Amniotic stem cell (primary cell): ENCODE measurements at places on chromosomes 16 and 17.
A peak's percentile ranks its signal among the peaks of the same experiment; 100 is the strongest.

GRCh38 chr16:29775742-29776408 is 2.2 kb upstream of the ZG16 start:
- peak; percentile 10 for DNase-seq

DNA sequence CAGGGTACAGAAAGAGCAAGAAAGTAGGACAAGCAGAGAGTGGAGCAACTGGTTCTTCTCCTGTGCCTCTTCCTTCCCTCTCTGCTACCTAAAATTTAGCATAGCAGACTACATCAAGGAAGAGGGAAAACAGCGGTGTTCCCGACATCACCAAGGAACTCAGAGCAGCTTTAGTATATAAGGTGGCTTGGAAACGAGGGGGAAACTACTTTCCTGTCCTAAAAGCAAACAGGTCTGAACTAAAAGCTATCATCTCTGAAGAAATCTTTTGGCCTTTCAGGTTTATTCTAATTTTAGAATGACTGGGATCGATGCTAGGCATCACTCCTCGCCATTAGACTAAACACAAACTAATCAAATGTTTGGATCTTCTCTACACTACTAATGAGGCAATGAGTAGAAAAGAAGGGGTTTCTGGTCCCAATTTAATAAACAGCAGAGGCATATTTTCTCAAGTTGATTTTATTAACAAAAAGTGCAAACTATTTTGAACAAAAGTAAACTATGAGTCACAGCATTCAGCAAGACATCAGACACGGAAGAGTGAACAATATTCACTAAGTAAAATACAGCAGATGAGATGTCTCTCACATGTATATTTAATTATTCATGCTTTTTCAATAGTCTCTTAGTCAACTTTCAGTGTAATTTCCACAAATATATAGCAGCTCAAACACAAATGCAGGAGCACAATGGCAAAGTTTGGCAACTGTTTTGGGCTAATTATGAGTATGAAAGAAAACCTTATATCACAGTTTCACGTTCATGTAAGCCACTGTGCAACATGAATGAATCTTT is 108.7 kb downstream of the TRIM37 start:
- DNase-seq = no peak

DNA sequence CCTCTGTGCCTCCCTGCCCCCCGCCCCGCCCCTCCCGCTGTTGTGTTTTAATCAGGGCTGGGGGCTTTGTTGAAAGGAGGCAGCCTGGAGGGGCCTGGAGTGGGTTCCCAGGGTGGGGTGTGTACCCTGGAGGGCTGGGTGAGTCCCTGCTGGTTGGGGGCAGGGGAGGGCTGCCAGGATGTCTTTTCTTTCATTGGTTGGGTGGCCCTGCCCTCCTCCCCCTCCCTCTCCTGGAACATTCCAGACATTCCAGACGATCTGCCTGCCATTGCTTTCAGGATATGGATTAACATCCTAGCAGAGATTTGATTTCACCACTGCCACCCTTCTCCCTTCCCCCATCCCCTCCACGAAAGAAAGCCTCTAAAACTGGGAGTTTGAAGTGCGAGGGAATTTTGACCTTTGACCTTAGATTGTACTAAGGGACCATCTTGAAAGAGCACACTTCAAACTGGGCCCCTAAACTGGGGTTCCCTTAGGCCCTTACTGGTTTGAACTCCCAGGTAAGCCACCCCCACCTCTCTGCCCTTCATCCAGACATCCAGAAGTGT is 25.3 kb downstream of the IGF2BP1 start:
- no peak for DNase-seq

DNA sequence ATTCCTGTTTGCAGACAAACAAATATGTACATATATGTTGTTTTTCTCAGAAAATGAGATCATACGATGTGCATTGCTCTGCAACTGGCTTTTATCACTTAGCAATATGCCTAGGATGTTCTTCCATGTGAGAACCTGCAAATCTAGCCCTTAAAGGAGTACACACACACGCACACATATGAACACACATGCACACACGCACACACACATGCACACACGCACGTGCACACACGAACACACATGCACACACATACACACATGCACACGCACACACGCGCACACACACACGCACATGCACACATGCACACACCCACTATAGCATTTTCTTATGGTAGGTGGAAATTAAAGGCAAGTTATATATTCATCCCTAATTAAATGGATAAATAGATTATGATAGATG is 8.1 kb upstream of the OR2C1 start:
- DNase-seq = no peak

DNA sequence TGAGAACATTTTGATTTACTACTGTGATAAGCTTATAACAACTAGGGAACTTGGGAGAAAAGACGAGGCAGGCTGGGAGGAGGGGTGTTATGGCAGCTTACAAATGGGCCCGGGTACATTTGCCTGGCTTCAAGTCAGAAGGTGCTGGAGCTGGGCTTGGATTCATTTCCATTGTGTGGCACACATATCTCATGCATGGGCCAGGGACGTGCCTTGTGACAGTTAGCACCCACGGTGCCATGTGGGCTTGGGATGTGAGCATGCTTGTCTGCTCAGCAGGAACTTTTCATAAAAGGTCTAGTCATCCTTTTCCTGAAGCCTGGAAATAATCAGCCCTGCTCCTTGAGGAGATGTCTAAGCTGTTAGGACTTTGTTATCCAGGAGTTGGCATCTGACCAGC is 572.2 kb downstream of the CDH13 start:
- no peak for DNase-seq

- DNase-seq = peak; percentile 92
These were observed 55.9 kb upstream of the PLCG2 start for GRCh38 chr16:81723098-81723723.

- no peak for DNase-seq
These were observed at the start of gene CAPNS2 for GRCh38 chr16:55566432-55567175. Gene CAPNS2 (plus strand): TSS chr16:55566684. CDS start chr16:55566757, 73 bp downstream.
